CD4-positive, alpha-beta T cell treated with Interleukin-2 at 100 ng/mL for 4 hours (primary cell): ENCODE measurements at places on chromosomes 5 and 9.
A peak's percentile ranks its signal among the peaks of the same experiment; 100 is the strongest.

DNA sequence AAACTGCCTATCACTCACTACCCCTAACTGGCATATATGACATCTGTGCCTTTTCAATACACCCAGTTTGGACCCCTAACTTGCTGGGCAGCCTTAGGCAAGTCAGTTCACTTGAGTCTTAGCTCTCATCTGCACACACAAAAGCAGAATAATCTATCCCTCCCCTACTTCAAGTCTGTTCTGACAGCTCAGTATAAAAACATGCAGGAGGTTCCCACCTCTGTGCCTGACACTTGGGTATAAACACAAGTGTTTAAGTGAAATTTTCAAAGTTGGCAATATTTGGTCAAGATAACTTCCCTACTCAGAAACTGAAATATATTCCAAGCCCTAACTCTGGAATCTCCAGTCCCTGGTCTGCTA lies 12.6 kb downstream of the HNRNPH1 start:
- no peak for DNase-seq

- no peak for DNase-seq
These were observed 2.8 kb downstream of the LPCAT1 start for GRCh38 chr5:1520791-1521453.

- no peak for DNase-seq
These were observed 42.8 kb downstream of the CERT1 start for GRCh38 chr5:75468593-75468992.

DNA sequence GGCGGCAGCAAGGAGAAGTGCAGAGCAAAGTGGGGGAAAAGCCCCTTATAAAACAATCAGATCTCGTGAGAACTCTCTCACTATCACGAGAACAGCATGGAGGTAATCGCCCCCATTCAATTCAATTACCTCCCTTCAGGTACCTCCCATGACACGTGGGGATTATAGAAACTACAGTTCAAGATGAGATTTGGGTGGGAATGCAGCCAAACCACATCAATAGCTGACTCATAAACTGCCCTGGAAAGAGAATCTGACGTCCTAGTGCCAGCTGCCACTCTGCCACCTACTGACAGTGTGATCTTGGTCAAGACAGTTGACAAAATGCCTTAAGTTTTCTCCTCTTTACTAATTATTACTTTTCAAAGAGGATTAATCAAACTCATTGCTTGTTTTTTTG lies 128.3 kb downstream of the GPBP1 start:
- DNase-seq: peak; percentile 44

- no peak for DNase-seq
These were observed 290.1 kb upstream of the WWC1 start for GRCh38 chr5:168001318-168001717.

DNA sequence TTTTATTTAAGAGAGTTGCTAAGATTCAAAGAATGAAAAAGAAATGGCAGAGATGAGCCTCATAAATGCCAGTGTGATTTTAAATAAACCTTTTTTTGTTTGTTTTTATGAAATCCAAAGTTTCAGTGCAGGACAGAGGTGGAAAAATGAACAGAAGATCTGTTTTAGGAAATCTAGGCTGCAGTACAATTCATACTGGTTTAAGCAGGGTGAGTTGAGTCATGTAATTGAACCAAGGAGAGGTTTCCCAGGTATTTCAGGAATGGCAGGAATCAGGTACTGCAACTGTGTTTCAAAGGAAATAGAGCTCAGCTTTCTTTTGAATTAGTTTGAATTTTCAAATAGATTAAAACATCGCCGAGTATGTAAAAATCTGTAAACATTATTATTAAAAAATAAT lies 3.0 kb upstream of the ANKRD31 start:
- no peak for DNase-seq

- DNase-seq: no peak
These were observed 29.7 kb downstream of the PWWP2A start for GRCh38 chr5:160089531-160089930.

DNA sequence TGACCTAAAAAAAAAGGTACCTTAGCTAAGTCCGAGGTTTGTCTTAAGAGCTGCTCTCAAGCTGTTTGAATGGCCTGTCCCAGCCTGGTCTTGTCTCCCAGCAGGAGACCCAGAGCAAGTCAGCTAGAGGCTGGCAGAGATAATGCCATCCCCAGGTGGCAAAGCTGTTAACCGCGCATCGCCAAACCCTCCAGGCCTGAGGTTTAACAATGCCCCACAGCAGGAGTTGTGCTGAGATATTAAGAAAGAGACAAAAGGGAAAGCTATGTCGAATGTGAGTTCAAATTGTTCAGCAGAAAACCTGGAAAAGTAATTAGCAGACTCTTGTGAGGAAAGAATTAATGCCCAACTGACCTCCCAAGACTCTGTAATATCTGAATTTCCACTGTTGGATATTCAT lies 187.1 kb downstream of the FSTL4 start:
- no peak for DNase-seq

DNA sequence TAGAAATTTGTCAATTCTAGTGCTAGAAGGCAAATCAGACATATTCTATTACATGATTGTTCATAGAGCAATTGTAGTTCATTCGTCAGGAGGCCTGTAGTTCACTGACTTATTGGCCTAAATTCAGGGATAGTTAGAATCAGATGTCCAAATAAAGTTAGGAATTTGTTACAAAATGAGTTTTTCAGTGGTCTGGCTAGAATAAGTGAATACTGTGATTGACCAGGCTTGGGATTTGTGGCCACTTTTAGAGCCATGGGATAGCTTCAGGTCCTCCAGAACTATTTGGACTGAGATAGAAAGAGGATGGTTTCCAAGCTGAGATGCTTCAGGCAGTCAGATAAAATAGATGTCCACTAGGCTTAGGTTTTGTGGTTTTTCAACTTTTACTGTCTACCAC lies 199.1 kb upstream of the MPDZ start:
- DNase-seq: no peak

DNA sequence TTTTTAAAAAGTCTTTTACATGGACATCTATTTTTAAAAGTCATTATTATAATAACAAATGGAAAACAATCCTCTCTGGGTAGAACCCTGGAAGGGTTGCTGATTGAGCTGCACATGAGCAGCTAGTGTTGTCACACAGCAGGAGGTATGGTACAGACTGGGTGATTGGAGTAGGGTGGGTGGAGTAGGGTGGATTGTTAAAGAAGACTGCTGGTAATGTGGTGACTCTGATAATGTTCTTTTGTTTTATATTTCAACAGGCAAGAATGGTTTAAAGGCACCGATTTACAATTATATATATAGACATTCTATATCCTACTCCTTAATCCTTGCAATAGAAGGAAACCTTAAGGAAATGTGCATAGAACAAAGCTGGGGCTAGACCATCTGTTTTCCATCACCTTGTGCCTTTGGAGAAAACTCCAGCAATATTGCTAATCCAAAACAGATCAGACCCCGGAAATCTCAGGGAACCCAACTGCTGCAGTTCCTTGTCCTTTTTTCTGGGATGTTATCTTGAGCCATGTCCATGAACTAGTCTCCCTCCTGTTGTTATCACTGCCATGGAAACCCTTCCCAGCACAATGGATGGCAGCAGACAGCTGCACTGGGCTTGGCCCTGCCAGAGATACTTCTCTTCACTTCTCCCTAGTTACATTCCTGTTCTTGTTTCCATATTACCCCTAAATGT lies 129.7 kb downstream of the YIPF5 start:
- DNase-seq: no peak

DNA sequence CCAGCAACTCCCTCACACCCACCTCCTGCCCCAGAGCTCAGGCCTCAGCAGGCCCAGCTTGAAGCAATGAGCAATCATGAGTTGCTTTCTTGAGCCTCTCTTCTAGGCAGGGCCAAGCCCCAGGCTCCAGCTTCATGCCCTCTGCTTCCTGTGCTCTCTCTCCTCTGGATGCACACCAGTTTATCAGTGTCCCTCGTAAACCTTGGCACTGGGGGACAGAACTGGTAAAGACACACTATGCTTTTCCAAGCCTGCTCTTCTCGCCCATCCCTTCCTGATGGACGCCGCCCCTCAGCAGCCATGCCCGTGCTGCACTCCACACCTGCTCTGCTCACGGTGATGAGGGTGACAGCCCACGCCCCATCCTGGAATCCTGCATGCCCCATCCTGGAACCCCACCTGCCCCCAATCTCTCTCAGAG lies 49.4 kb upstream of the ORM1 start:
- no peak for DNase-seq

GRCh38 chr9:6909181-6909580 lies 151.4 kb downstream of the KDM4C start:
- DNase-seq: no peak

- no peak for DNase-seq
These were observed 133.0 kb downstream of the SLF1 start for GRCh38 chr5:94751460-94751859.

GRCh38 chr9:19174127-19174912 lies 47.0 kb upstream of the PLIN2 start:
- DNase-seq: peak; percentile 69

- DNase-seq: no peak
These were observed 54.5 kb downstream of the ADAM19 start for GRCh38 chr5:157520911-157521703.

GRCh38 chr9:31389075-31389474 lies 995.4 kb upstream of the ACO1 start:
- no peak for DNase-seq

GRCh38 chr5:170640731-170641588 lies 137.1 kb downstream of the KCNIP1 start:
- no peak for DNase-seq

GRCh38 chr9:121107881-121108280 lies 33.1 kb downstream of the CNTRL start:
- DNase-seq: no peak

DNA sequence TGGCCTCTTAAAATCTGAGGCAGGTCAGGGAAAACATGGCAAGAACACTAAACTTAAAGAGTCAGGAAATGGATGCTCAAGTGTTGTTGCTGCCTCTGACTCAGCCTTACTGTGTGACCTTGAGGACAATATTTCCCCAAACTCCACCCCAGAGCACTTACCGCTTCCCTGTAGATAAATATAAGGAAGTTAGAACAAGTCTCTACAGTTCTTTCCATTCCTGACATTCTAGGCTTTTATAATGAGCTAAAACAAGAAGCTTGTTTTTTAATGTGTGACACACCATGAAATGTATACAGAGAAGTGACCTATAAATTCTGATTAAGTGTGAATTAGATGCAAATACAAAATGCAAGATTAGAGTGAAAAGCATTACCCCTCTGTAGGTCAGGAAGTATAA lies 129.3 kb downstream of the GRIA1 start:
- no peak for DNase-seq

DNA sequence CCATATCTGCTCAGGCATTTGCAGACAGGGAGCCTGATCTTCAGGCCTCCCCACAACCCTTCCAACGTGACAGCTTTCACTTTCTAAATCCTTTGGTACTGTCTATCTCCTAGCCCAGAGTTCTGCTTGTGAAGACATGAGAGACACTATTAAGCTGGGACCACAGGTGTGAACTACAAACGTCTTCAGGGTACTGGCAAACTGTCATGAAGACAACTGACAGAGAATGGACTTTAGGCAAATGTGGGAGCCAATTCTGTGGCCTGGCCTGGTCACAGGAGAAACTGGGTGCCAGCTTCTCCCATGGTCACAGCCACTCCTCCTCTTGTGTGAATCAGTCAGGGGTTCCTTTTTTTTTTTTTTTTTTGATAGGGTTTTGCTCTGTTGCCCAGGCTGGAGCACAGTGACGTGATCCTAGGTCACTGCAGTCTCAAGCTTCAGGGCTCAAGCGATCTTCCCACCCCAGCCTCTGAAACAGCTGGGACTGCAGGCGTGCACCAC lies 10.4 kb downstream of the TRIM14 start:
- DNase-seq: peak; percentile 62

DNA sequence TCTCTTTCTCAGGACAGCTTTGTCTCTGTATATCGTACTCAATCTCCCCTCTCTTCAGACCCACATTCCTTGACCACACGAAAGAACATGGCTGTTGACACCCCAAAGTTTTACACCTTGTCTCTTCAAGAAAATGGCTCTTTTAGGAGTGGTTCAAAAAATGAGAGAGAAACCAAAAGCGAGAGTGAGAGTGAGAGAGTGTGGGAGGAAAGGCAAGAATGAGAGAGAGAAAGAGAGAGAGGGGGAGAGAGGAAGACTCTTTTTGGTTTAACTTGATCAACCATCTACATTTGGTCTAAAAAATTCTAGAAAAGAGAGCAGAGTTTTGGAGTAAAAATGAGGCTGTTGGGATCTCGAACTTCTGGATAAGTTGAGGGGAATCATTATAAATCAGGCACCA lies 581.8 kb upstream of the WWC1 start:
- DNase-seq: no peak

- no peak for DNase-seq
These were observed 28.4 kb downstream of the RFX3 start for GRCh38 chr9:3497401-3497800.

- DNase-seq: peak; percentile 29
These were observed 9.1 kb upstream of the KIF12 start for GRCh38 chr9:114108016-114108833.

GRCh38 chr9:136538599-136539426 lies 7.0 kb downstream of the NOTCH1 start:
- peak; percentile 62 for DNase-seq

DNA sequence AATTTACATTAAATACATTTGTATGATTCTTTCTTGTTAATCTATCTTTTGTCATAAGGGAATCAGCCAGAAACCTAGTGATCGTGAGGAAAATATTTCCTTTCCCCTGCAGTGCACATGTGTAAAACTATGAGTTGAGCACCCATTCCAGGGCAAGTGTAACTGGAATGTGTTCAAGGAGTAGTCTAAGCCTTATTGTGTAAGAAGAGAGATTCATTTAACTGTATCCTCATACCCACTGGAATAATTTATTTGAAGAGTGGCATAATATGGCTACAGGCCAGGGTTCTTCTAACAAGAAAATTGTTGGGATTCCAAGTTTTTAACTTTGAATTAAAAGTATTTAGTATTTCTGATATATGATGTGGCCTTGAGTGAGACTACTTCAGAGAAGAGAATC lies 1692.7 kb downstream of the EFNA5 start:
- DNase-seq: no peak

DNA sequence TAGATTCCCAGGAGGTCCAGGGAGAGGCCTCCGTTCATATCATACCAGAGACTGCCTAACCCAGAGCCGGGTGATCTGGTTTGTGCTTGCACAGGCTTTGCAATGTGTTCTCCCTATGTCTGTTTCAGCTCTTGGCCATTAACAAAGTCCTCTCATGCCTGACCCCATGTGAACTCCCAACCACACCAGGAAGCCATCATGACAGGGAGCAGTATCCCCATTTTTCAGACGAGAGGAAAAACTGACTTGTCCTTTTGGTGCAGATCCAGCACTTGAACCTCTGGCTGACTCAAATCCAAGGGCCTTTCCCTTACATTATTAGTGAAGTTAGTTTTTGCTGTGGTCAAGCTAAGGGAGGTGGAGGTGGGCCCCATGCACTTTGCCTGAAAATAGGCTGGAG lies 58.4 kb downstream of the TEX10 start:
- no peak for DNase-seq

GRCh38 chr9:115212832-115213231 lies 94.9 kb upstream of the TNC start:
- DNase-seq: no peak

GRCh38 chr9:69579760-69580581 lies 92.2 kb downstream of the APBA1 start:
- DNase-seq: no peak

- no peak for DNase-seq
These were observed 110.8 kb downstream of the MRPS30 start for GRCh38 chr5:44919560-44919959.
